ENCODE measurements at places on chromosomes 4 and X. TPM values are rescaled to one million over a fixed set of nuclear protein-coding genes. Genes with fewer than 3 reads are reported as not detected.

GRCh38 chr4:14744346-14744745 is 257.9 kb upstream of the CPEB2 start:
- DNase-seq = no peak

GRCh38 chr4:94534401-94535312 is 82.9 kb downstream of the PDLIM5 start:
- DNase-seq = no peak

DNA sequence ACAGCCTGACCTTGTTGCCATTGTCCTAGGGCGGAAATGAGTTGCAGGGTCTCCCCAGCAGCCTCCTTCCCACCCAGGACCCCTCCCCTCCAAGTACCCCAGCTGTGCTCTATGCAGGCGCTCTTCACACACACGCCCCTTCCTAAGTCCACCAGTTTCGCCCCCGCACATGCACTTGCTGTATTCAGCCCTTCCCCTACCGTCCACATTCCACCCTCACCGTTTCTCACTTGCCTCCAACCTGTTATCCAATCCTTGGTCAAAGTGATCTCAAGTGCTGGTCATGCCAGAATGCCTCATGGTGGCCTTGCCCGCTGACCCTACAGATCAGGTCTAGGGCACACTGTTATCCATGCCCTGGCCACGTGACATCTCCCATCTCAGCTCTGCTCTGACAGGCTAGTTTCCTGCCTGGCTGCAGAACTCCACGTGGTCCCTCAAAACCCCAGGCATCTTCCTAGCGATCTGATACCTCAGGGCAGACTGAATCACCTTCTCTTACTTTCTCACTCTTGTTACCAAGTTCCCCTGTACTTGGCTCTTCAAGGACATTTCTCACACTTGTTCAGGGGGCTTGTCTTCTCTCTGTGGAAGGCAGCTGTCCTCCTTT is 39.7 kb downstream of the NSG1 start:
- DNase-seq = no peak

Gene KCNE5
- 82.6 TPM for polyA plus RNA-seq

Gene PASD1
- 0.18 TPM for polyA plus RNA-seq

DNA sequence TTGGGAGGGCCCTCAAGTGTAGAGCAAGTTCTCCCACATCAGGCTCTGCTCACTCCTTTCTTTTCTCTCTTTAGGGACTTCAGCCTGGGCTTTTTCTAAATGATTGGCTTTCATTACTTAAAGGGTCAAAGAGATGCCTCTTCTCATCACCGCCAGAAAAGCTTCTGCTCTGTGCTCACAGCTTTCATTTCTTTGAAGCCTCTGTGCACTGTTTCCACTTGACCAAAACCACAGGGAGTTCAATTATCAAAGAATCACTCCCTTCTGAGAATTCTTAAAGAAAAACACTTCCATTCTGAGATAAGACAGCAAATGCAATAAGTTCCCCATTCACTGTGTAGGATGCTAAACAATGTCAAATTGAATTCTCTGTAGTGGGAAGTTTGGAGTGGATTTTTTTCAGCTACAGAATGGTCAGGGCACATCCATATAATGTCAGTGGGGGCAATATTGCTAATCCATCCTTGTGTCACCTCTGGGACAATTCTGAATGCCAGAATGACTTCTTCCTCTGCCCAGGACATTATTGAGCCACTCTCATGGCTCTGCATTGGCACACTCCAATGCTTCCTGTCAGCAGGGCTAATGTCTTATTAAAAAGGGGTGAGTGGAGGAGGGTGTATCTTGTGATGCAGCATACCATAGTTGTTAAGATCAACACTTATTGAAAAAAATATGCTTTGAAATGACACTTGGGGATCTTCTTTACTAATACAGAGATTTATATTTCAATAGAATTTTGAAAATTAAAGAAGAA is 217.6 kb downstream of the SNCA start:
- no peak for DNase-seq

Data from hindlimb muscle (tissue), 1 donor.